NB4 (cell line): ENCODE measurements at places on chromosomes 16 and 17.

GRCh38 chr16:84466692-84467091 lies 37.8 kb downstream of the MEAK7 start:
- DNase-seq: no peak

GRCh38 chr17:8072341-8072728 lies 15.2 kb downstream of the ALOX12B start:
- no peak for DNase-seq

GRCh38 chr17:44360826-44361225 lies 2.8 kb downstream of the FAM171A2 start:
- no peak for DNase-seq

DNA sequence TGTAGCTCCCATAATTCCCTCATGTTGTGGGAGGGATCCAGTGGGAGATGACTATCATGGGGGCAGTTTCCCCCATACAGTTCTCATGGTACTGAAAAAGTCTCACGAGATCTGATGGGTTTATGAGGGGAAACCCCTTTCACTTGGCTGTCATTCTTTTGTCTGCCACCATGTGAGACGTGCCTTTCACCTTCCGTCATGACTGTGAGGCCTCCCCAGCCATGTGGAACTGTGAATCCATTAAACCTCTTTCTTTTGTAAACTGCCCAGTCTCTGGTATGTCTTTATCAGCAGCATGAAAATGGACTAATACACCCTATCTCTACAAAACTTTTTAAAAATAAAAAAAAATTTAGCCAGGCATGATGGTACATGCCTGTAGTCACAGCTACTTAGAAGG lies 6.2 kb upstream of the C17orf113 start:
- no peak for DNase-seq

DNA sequence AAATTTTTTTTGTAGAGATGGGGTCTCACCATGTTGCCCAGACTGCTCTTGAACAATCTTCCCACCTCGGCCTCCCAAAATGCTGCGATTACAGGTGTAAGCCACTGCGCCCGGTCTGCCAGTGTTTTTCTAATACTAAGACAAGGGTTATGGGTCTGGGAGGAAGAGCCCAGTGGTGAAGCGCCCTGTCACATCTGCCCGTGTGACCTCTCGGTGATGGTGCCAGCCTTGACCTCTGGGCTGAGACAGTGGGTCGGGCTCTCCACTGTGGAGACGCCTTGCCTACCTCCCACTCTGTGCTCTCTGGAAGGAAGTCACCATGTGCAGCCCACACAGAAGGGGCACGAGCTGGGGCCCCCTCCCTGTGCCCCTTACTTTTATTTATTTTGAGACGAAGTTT lies 5.1 kb upstream of the BAIAP2 start:
- no peak for DNase-seq
